ENCODE measurements at places on chromosomes 7 and 10. TPM values are rescaled to one million over a fixed set of nuclear protein-coding genes. Genes with fewer than 3 reads are reported as not detected.

The PTPRZ1 gene
- total RNA-seq = 0.28 TPM

The GTF2IRD1 gene
- total RNA-seq = 44.0 TPM

The KLF6 gene
- total RNA-seq = 27.7 TPM

The ERVW-1 gene
- not detected for total RNA-seq

The UFSP1 gene
- 2.8 TPM for total RNA-seq

The C10orf143 gene
- total RNA-seq = 2.8 TPM

The CCL24 gene
- total RNA-seq = not detected

The TCF7L2 gene
- 14.8 TPM for total RNA-seq

The FRAT2 gene
- 11.0 TPM for total RNA-seq

GRCh38 chr10:97222326-97222961 is 36.7 kb upstream of the SLIT1 start:
- no peak for DNase-seq

GRCh38 chr7:50372923-50373322 is 68.4 kb downstream of the IKZF1 start:
- DNase-seq = no peak

DNA sequence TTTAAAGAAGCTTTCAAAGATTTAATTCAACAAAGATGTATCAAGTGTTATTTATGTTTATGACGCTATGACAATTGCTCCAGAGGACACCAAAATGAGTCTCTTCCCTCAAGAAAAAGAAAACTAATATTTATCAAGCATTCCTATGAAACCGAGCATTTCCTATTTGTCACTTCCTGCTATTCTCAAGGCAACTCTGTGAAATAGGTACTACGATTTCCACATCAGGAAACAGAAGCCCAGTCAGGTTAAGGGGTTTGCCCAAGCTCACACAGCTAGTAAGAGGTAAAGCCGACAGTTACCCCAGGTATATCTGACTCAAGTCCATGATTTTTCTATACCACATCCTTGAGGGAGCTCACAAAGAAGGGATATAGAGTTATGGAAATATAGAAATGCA is 85.9 kb downstream of the TRIL start:
- DNase-seq = no peak

- no peak for DNase-seq
Observed at GRCh38 chr7:3380886-3381685, 80.0 kb downstream of the SDK1 start.

GRCh38 chr7:99730238-99730810 is 4.7 kb downstream of the CYP3A7 start:
- DNase-seq = no peak

GRCh38 chr7:150787321-150788281 is 12.6 kb downstream of the TMEM176B start:
- no peak for DNase-seq

GRCh38 chr10:97765201-97765600 is 6.6 kb downstream of the SFRP5 start:
- DNase-seq = no peak

DNA sequence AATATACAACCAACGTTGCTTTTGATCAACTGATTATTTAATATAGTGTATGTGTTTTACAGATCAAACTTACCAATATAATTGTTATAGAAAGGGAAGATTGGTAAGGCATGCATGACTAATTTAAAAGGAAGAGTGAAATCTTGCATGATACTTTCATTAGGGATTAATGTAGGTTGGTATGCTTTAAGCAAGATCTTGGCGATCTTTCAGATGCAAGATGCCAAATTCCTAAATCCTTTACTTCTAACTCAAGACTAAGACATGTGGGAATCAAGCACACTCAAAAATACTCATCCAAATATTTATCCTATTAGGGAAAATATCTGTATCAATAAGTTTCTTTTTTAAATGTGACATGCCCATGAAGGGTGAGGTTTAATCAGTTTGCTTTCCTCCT is 321.4 kb upstream of the MEOX2 start:
- no peak for DNase-seq

- DNase-seq = no peak
Observed at GRCh38 chr7:1209097-1209496, 23.6 kb upstream of the UNCX start.

DNA sequence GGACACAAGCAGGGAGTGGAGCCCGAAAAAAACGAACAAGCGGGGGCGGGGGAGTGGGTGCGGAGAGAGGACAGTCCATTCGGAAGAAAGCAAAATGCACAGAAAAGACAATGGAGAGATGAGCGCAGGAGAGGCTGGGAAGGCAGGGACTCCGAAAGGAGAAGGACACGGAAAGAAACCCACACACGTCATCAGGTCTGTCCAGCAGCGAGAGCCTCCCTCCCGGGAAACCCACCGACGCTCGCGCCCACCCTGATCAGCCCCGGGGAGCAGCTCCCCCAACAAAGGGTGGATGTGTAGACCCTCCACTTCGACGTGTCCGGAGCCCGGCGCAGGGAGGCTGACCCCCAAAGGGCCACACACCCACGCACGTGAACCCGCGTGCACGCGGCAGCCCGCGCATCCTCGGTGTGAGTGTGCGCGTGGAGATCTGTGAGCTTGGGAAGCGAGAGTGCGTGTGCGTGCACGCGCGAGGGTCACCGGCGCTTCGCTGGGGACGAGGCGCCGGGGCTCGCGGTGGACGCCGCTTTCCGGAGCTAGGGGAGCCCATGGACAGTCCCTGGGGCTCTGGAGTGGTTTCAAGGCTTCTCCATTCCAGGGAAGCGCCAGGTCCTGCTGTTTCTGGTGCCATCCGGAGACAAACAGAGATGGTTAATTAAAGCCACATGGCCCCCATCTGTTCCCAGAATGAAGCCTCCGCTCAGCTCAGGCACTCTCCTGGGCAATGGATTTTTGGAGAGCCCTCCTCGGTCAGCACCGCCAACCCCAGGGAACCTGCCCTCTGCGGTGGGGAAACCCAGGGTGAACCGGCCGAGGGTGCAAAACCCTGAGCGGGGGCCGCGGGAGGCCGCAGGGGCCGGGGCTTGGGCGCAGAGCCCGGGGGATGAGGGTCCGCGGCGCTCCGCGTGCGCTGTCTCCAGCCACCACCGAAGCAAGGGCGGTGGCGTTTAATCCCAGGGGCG is 916 bp downstream of the LAMB1 start:
- DNase-seq = no peak

GRCh38 chr10:66928776-66929175 is 2.9 kb downstream of the LRRTM3 start:
- no peak for DNase-seq

GRCh38 chr10:29730458-29730857 is 95.7 kb upstream of the SVIL start:
- DNase-seq = no peak

GRCh38 chr10:131685576-131685975 is 215.2 kb upstream of the PPP2R2D start:
- no peak for DNase-seq

DNA sequence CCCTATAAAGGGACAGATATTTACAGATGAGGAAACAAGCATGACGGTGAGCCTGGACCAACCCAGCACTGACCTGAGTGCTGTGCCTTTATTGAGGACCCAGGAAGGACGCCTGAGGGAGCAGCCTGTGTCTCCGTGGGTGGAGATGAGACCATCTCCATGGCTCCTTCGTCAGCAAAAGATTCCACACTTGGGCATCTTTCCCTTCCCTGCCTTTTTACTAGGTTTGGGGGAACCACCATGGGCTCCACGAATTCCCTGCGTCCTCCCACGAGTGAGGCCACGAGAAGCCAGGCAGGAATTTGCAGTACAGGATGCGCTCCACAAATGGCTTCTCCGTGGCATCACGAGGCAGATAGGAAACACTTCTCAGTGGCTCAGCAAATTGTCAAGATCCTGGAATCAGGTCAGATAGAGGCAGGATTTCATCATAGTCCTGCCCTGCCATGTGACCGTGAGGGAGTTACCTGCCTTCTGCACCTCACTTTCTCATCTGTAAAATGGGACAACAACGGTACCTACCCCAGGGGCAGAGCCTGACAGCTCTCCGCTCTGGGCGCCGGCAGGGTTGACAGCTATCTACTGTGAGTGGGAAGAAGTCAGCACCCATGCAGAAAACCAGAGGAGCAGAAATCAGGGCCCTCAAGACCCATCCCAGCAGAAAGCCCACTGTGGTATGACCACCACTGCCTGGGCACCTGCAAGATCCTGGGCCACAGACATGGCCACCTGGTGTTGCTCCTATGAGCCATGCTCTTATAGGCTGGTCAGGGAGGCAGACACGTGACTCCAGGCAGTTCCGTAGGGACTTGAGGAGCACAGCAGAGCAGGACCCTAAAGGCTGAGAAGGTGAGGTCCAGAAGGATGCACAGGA is 80.1 kb downstream of the GRID1 start:
- DNase-seq = no peak

GRCh38 chr7:22627136-22627535 is 99.9 kb upstream of the IL6 start:
- no peak for DNase-seq

DNA sequence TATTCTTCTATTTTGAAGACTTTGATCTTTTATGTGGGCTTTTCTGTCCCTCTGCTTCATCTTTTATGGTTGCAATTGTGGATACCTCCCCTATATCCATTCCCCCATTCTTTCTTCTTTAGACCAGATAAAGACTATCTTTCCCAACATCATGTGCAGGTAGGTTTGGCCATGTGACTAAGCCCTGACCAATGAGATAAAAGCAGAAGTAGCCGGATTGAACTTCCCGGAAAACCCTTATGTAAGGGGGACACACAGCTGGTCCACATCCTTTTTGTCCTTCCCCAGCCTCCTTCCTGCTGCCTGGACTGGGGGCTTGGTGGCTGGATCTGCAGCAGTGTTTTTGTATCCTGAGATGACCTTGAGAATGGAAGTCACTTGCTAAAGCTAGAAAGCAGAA is 33.5 kb upstream of the EXOC6 start:
- DNase-seq = no peak

DNA sequence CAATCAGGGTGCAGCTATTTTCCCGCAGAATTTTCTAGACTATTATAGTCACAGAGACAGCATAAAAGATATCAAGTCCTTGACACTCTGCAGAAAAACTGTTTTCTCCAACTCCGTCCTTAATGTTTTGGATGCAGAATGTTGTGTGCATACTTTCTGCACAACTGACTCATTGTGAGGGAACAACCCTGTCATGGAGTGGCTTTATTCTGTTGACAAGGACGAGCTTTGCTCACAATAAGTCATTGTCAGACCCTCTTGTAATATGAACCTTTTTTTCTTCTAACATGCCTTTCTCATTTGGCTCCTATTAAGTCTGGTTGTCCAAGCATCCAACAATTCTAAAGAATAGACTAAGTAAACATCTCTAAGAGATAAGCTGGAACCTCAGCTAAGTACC is 17.3 kb downstream of the ABCB4 start:
- no peak for DNase-seq

- no peak for DNase-seq
Observed at GRCh38 chr10:803041-803741, 113.7 kb upstream of the DIP2C start.

DNA sequence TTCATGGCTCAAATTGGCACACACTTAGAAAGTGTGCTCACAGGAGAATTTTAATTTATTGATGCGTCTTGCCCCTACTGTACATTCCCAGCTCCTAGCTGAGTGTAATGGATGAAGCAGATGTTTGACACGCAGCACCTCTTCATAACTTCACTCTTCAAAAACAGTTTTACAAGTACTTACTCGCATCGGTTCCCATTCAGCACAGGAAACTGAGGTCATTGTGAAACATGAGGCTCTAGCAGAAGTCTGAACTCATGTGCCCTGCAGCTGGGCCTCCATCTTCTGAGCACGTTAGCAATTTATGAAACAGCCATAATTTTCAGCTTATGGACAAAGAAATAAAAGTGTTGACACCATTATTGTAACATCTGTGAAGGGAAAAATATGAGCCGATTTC is 558.9 kb upstream of the MGMT start:
- DNase-seq = no peak

DNA sequence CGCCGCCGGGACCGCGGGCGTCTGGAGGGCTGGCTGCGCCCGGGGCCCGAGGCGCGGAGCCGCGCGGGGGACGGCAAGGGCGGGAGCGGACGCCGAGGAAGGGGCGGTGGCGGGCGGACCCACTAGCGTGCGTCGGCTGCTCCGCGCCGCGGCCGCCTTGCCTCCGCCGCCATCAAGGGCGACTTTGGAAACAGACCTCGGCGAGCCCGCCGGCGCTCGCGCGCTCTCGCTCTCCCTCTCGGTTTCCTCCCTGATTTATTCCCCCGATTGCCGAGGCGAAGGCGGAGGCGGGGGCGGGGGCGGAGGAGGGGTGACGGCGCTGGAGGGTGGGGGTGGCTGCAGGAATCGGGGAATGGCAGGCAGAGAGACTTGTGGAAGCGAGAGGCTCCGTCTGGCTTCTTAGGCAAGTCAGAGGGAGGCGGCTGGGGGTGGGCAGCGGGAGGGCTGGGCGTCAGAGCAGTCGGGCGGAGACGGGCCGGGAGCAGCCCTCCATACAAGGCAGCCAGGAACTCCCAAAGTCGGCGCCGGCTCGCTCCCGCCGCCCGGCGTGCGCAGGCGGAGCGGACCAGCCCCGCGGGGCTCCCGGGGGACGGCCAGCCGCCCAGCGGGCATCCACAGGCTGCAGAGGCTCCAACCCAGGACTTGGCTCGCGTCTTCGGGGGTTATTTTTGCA is at the start of gene CACNA2D1:
Gene CACNA2D1, minus strand, starts transcription at position 231 of the 673 bp plus-strand sequence.
- DNase-seq = no peak

DNA sequence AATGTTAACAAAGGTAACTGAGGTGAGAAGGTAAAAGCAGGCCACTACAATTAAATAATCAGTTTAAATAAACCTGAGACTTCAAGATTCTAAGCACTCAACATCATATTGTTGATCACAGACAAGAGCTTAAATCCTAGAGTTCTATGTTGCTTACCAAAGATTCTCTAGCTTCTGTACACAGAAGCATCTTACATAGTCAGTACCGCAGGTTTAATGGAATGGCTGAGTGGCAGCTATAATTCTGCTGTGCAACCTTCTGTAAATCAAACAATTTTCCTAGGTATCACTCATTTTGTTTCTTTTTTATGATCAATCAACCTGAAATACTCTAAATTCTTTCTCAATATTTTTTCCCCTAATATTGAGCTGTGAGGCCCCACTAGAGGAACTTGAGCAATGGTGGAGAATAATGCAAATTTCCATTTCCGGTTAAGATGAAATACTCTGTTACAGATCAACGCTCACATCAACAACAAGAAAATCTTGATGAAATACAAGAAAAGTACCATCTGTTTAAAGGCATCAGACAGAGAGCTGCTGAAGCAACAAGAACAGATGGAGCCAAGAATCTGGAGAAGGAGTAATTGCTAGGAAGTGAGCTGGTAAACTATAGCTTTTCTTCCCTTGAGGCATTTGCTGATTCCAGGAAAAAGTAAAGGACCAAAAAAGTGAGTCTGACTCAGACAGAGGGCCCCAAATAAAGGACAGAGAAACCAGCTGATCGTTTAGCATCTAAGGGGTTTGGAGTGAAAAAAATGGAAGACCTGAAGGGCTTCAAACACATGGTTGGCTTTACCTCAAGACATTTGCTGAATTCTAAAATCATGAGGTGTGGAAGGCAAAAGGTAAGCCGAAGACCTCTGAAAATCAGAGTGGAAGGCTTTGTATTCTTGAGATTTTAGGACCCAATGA is 22.6 kb downstream of the PNPLA8 start:
- no peak for DNase-seq

DNA sequence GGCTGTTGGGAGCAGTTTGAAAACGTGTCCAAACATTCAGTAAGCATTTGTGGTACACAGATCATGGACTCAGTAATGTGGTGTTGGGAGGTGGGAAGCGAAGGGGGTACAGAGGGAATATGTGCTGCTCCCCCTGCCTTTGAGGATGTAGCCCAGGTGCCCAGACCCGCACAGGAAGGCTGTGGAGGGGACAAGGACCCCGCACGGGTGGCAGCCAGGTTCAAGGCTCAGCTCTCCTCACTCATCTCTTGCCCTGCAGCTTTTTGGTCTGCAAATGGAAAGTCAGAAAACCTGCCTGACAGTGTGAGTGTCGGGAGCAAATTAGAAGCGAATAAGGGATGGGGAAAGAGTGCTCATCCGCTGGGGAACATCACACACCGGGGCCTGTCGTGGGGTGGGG is 27.3 kb upstream of the EN2 start:
- DNase-seq = no peak
